HepG2 (cell line): ENCODE measurements at places on chromosomes 4 and X. TPM values are rescaled to one million over a fixed set of nuclear protein-coding genes. Genes with fewer than 3 reads are reported as not detected.

The GIMD1 gene
- not detected in 2 replicates for total RNA-seq

The NLGN4X gene
- not detected in 2 replicates for total RNA-seq

DNA sequence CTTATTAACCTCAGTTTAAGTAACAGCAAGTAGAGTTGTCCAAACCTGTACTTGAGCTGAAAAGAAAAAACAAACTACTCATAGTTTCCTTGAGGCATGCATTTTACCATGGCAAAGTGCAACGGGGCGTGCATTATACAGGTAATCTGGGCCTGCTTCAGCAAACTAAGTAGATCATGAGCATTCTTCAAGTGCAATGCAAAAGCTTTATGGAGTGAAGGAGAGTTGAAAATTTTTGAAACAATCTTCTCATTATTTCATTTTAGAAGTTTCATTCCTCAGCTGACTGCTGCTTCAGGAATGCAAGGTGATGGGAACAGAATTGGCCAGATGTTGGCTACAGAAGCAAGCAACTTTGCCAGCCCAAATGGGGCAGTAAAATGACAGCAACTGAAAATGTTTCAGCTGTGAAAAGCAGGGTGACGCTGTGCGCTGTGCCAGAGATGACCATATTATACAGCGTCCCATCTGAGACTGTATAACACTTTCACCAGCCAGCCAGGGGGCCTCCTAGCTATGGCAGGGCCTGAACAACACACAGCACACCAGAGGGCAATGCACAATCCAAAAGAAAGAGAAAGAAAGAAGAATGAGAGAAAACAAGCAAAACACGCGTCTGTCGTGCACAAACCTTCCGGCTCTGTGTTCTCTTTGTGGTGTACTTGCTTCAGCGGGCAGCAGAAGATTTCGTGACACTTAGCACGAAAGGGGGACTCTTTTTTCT lies 145.5 kb upstream of the FGF13 start:
- DNase-seq: no peak

DNA sequence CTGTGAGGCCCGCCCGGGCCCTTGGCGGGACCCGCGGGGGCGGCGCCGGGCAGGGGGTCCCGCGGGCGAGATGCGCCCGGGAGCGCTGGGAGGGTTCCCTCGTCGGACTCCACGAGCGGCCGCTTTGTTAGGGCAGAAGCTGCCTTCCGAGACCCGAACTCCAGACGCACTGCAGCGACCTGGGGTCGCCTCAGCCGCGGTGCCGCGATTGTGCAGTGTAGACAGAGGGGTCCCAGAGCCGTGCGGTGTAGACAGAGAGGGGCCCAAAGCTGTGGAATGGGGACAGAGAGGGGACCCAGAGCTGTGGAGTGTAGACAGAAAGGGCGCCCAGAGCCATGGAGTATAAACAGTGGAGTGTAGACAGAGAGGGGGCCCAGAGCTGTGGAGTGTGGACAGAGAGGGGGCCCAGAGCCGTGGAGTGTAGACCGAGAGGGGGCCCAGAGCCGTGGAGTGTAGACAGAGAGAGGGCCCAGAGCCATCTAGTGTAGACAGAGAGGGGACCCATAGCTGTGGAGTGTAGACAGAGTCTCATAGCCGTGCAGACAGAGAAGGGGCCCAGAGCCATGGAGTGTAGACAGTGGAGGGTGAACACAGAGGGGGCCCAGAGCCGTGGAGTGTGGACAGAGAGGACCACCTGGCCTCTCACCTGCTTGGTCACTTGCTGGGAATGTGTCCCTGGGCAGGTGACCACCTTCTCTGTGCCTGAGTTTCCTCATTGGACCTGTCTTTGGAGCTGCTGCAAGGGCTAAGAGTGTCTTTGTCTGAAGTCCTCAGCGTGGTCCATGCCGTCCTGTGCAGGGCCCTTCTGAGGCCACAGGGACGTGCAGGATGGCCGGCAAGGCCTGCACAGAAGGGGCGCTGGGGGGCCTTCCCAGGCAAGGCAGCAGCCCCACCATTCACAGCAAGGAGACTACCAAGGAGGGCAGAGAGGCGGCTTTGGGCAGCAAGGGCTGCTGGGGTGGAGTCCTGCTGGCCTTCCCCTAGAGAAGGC lies 875 bp downstream of the RGS12 start:
- DNase-seq: no peak
